Daoy (cell line): ENCODE measurements at places on chromosomes 16 and 17. TPM values are rescaled to one million over a fixed set of nuclear protein-coding genes. Genes with fewer than 3 reads are reported as not detected.

- DNase-seq = no peak
Measured at GRCh38 chr17:57110579-57111325, 25.7 kb downstream of the AKAP1 start.

DNA sequence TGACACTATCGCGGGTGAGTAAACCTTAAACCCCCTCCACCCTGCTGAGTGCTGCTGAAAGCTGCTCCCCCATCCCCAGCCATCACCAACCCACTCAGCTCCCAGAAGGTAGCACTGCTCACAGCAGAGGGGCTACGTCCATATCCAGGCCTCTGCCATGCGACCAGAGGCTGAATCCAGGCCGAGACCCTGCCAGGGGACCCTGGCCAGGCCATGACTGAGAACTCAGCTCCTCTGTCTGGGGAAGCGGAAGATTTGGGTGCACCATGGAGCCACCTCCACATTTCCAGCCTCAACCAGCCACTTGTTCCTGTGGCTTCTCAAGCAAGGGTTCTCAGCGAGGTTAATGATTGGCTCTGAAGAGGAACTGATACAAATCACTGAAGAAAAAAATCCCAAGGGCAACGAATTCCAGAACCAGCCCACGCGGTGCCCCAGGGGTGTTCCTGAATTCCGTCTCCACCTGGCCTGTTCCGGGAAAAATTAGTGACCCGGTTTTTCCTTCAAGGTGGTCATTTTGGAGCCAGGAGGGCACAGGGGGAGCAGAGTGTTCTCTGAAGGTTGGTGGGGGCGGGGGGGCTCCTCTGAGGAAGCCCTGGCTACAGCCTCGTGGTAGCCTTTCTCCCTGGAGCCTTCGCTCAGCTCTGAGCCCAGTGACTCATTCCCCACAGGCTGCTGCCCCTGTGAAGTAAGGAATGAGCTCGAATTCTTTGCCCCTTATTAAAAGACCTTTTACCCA is 9.3 kb upstream of the SLC16A5 start:
- peak; percentile 84 for DNase-seq

- DNase-seq = peak; percentile 73
Measured at GRCh38 chr17:29112771-29113295, 67.4 kb downstream of the MYO18A start.

DNA sequence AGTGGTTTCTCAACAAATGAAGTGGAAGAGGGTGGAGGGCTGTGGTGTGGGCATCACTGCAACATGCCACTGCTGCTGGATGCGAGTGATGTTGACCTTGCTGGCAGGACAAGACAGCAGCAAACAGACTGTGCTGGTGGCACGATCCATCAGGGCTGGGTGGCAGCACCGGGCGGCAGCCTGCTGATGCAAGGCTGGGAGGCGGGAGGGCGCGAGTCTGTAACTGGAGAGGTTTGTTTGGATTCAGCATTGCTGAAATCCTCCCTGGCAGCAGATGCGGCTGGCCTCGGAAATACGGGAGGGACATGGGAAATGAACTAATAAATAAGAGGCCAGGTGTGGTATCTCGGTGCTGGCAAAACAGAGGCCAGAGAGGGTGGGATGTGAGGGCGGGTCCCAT is 224.2 kb downstream of the ENGASE start:
- DNase-seq = no peak

- DNase-seq = peak; percentile 39
Measured at GRCh38 chr16:67190448-67191399, 788 bp upstream of the EXOC3L1 start.

GRCh38 chr16:87108941-87109340 is 208.3 kb downstream of the C16orf95 start:
- no peak for DNase-seq

The SPATA32 gene
- not detected in 2 replicates for total RNA-seq

The ANKRD40CL gene
- total RNA-seq = not detected in 2 replicates

The GDPD3 gene
- 0.57 and 0.77 TPM in 2 replicates for total RNA-seq
